ENCODE measurements at places on chromosomes 5 and 9. TPM values are rescaled to one million over a fixed set of nuclear protein-coding genes. Genes with fewer than 3 reads are reported as not detected.

Gene C9
- total RNA-seq, result not detected

Gene PLPP7
- total RNA-seq, result 0.05 TPM

Gene SLC4A9
- total RNA-seq, result 0.01 TPM

Gene RLN2
- total RNA-seq, result not detected

Gene TXNDC8
- total RNA-seq, result not detected

Gene PRDM9
- total RNA-seq, result not detected

Measured in A549 treated with CpdA at 1 μM for 4 hours (cell line).